ENCODE measurements at places on chromosomes 6 and 20.

GRCh38 chr20:38590676-38591473 lies 9.9 kb downstream of the ADIG start:
- no peak for ATAC-seq

- ATAC-seq, result no peak
These were observed 14.7 kb upstream of the LAMA4 start for GRCh38 chr6:112269114-112269513.

- ATAC-seq, result no peak
These were observed 568.0 kb downstream of the KIF16B start for GRCh38 chr20:16005021-16005914.

DNA sequence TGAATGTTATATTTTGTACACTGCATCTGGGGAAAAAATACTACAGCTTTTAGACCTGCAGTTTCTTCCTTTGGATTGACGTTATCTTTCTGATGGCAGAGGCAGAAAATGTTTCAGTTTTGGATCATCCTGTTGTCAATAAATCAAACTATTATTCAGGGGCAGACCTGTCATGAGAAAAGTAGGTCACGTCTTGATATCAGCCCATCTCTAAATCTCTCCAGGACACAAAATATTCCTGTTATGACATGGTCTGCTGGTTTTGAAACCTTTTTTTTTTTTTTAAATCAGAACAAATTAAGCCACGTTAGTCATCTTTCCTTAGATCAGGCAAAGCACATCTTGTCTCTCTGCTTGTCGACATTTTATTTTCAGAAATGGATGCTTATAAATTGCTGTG lies 24.0 kb downstream of the IL20RA start:
- no peak for ATAC-seq

- peak; percentile 86 for ATAC-seq
These were observed 647.9 kb upstream of the AGPAT4 start for GRCh38 chr6:161921602-161922395.

- no peak for ATAC-seq
These were observed 197.5 kb downstream of the ISM1 start for GRCh38 chr20:13418263-13419229.

Data from esophagus mucosa (tissue), 1 donor.